Stimulated activated CD8-positive, alpha-beta memory T cell treated with anti-CD3 and anti-CD28 coated beads, Interleukin-12 subunit alpha, Interleukin-12 subunit beta, amount 100 ng/mL, for 1 hour (primary cell): ENCODE measurements at places on chromosomes 16 and 17.

- no peak for DNase-seq
Observed at GRCh38 chr16:85398050-85398451, 215.1 kb upstream of the GSE1 start.

GRCh38 chr17:73950593-73950914 is 252.9 kb upstream of the RPL38 start:
- no peak for DNase-seq

GRCh38 chr16:2848933-2849725 is 8.8 kb downstream of the PRSS22 start:
- DNase-seq = no peak

DNA sequence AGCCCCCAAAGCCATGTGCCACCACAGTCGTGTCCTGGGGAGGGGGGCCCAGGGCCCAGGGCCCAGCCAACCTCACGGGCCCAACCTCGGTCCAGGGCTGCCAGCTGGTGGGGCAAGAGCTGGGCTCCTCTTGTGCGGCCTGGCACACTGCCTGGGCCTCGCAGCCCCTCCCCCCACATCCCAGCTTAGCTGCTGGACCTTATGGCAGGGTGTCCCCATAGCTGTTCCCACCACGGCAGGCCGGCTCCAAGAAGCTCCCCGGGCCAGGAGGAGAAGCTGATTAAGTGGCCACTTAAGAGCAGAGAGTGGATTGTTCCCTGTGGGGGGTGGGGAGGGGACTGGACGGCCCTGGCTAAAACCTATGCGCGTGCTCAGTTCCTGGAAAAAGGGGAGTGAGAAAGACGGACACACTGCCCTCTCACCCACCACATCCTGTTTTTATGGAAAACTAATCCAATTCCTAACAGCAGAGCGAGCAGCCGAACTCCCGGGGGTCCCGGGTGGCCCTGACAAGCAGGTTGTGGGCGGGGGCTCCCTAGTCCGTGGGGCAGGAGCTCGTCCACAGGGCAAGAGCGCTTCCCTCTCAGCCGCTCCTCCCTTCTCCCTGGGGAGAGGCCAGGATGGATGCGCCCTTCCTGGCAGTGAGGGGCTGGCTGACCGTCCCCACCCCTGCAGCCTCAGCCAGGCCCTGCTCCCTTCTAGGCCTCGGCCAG is 16.8 kb downstream of the PIEZO1 start:
- no peak for DNase-seq
